ENCODE measurements at places on chromosomes 5 and 9. TPM values are rescaled to one million over a fixed set of nuclear protein-coding genes. Genes with fewer than 3 reads are reported as not detected.

Gene IL13
- total RNA-seq = not detected

Gene C9orf57
- total RNA-seq = not detected

Gene PCDHA1
- not detected for total RNA-seq

Gene TMEM232
- 4.0 TPM for total RNA-seq

DNA sequence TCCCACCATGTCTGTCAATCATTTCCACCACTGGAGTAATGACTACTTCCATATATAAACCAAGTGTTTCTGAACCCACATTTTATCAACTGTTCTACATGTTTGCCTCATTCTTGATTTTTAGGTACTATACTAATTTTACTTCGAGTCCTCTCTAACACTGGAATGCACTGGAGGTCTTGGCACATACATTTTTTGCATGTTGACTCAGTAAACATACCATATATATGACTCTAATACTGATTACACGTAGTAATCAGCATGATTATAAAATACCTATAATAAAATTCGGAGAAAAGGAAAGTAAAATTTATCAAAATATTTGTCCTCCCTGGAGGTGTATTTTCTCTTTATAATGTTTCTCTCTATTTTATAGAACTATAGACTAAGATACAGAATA lies 621.7 kb upstream of the NUDT12 start:
- no peak for DNase-seq

DNA sequence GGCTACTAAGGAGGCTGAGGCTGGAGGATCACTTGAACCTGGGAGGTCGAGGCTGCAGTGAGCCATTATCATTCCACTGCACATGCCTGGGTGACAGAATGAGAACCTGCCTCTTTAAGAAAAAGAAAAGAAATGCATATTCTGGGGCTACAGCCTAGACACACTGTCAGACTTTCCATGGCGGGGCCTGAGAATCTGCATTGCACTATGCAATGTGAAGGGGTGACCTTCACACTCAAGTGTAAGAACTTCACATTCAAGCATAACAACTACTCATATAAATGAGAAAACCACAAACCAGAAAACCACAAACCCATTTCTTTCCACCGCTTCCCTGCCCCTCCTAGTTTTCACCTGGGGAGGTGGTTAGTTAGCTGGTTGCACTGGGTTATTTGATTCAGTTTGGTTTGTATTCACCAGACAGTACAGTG lies 18.0 kb upstream of the FBP2 start:
- DNase-seq = no peak

GRCh38 chr5:177520916-177521513 lies 4.3 kb upstream of the DDX41 start:
- DNase-seq = no peak

GRCh38 chr5:6497262-6497661 lies 48.6 kb downstream of the UBE2QL1 start:
- DNase-seq = no peak

DNA sequence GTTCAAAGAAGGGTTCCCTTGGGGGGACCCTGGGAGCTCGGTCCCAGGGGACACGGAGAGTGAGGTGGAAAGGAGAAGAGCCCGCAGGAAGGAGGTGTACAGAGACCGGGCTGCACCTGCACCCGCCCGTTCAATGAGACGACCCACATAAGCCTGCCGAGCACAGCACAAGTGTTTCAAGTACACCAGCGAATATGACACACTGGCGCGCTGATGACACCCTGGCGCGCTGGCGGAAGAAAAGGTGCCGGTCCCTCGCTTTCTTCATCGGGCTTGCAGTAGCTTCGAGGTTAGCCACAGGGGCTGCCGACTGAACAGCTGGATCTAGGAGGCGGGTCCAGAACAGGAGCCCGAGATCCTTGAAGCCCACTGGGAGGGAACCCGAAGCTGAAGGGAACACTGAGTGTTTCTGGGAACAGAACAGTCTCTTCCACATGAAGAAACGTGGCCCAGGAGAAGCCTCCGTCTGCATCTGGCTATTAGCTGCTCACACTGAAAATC lies 1.4 kb downstream of the TBC1D9B start:
- no peak for DNase-seq

GRCh38 chr5:142106061-142106460 lies 2.5 kb upstream of the NDFIP1 start:
- DNase-seq = no peak

GRCh38 chr5:126492939-126493338 lies 69.7 kb downstream of the GRAMD2B start:
- peak; percentile 74 for DNase-seq

GRCh38 chr9:98323051-98323830 lies 67.8 kb upstream of the TBC1D2 start:
- no peak for DNase-seq

GRCh38 chr9:70425192-70425591 lies 10.7 kb upstream of the KLF9 start:
- no peak for DNase-seq

DNA sequence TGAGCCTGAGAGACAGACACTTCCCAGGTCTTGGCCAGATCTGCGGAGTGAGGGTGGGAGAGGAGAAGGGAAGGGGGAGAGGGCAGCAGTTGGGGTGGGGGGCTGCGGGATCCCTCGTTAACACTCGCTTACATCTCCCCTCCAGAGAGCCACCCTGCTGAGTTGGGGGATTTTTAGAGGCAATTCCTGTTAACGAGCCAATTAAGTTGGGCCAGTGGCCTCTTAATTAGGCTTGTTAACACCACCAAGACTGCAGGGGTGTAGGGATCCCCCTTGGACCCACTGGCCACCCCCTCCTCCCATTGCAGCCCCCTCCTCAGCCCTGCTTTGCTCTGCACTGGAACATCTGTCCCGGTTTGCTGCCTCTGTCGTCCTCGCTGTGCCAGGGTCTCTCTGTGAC lies 23.7 kb downstream of the CNTFR start:
- no peak for DNase-seq

All from ovary (tissue), 10 donors.